Fibroblast of villous mesenchyme (primary cell): ENCODE measurements at places on chromosomes 12 and 14. TPM values are rescaled to one million over a fixed set of nuclear protein-coding genes. Genes with fewer than 3 reads are reported as not detected.

The CCDC175 gene
- total RNA-seq: not detected in 2 replicates

The MANSC1 gene
- total RNA-seq: 2.3 and 4.7 TPM in 2 replicates

GRCh38 chr14:96380735-96381134, 11.2 kb upstream of the AK7 start:
- no peak for DNase-seq

DNA sequence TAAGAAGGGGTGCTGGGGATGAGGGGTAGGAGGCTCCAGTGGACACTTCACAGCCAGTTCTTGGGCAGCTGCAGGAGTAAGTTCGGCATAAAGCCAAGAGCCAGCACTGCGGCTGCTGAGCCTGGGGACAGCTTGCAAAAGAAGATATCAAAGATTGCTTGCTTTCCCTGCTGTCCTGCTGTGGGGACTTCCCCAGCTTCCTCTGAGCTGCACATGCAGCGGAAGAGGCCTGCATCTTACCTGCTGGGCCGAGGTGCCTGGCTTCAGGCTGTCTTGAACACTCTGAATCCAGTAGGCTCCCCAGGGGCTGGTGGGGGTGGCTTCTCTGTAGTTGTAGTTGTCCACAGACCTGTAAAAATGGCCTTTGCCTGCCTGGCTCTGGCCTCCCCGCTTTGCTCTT, 1.3 kb downstream of the CHGA start:
- DNase-seq: no peak

GRCh38 chr12:130993759-130994670, 40.3 kb downstream of the ADGRD1 start:
- DNase-seq: no peak

DNA sequence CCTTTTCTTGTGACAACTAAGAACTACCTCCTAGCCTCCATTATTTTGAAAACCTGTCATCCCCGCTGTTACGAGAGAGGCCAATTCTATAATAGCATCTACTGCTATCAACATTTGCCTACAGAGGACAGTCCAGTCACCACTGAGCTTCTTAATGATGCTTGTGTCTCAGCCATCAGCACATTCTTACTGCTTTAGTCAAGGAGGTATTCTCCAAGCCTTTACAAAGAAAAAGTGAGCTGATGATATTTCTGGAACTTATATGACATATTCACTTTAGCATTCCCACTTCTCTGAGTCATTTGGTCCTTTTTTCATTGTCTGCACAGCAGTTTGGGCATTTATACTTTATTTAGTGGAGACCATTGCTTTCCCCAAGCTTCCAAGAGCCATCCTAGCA, 497.7 kb upstream of the RPL10L start:
- no peak for DNase-seq

DNA sequence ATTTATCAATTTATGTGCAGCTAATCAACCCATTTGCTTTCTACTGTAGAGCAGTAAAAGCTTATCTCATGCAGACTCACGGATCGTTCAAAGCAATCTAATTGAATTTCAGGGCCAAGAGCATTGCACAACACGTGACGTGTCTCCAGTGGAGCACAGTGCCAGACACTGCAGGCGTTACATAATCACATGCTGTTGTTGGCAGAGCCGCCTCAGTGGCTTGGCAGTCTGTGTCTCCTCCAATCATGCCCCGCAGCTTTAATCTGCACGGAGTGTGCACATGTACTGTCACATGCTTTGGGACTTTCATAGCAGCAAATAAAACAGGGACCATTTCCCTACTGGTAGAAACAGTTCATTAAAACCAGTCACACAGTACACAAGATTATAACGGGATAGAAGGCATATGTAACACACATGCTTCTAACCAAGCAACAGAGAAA, 309.3 kb downstream of the ITPR2 start:
- DNase-seq: peak; percentile 97

- no peak for DNase-seq
Measured at GRCh38 chr14:19975291-19975690, at the start of gene OR4K15. Gene OR4K15 (plus strand): TSS chr14:19975591. CDS start chr14:19975591, 0 bp downstream.

DNA sequence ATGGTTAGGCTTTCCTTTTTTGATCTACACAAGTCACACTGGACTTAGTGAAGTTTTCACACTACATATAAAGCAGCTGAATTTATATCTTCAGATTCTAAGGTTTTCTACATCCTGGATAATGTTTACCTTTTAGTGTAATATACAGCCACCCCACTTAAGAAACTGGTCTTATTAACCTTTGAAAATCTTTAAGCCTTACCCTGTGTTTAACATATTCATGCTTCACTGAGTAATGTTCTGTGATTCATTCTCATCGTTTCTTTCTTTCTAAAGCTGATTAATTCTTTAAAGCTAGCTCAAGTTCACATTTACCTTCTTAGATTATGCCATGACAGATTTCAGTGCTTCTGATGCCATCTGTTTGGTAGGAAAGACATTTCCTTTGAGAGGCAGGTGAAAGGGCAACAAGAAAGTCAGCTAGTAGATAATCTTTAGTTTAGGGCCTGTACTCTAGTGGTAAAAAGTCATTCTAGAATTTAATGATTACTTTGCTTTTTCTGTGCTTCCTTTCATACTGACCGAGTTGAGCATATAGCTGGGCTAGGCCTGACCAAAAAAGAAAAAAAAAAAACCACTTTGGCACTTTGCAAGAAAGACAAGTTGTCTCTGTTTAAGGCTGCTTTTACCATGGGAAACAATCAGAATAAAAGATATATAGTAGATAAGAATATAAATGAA, 690.9 kb upstream of the FBXO33 start:
- DNase-seq: no peak

GRCh38 chr12:100404769-100405407, 48.0 kb downstream of the SLC17A8 start:
- peak; percentile 48 for DNase-seq

DNA sequence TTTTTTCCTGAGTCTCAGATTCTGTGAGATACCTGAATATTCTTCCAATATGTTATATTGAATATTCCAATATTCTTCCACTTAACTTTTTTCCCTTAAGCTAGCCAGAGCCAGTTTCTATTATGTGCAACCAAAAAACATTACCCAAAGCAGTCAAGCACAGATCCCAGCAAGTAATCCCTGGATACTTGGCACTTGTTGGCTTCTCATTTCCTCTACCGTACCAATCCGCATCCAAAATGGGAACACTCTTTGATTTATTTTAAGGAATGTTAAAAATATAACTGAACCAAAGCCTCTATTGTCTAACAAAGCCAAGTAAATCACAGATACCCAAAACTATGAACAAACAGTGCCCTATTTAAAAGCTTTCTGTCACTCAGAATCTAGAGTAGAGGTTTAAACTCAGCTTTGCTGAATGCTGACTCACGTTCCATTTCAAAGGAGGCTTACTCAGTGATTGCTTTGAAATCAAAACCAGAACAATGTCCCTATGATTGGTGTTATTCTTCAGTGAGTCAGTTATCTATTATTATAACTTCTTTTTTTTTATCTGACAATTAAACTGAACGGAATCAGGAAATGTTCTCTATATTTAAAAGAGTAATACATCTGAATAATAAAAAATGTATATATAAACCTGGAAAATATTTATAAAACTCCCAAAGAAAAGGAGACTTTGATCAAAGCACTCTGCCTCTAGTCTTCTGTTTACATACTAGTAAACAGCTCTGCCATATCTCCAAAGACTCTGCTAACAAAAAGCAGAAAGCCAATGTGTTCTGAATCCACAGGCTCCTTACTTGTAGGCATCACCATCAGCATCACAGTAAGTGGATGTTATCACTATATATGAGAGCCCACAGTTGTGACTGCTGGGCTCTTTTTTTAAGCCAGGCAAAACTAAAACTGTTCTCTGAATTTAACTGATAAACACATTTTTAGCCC, 360.8 kb downstream of the CCDC91 start:
- peak; percentile 46 for DNase-seq

DNA sequence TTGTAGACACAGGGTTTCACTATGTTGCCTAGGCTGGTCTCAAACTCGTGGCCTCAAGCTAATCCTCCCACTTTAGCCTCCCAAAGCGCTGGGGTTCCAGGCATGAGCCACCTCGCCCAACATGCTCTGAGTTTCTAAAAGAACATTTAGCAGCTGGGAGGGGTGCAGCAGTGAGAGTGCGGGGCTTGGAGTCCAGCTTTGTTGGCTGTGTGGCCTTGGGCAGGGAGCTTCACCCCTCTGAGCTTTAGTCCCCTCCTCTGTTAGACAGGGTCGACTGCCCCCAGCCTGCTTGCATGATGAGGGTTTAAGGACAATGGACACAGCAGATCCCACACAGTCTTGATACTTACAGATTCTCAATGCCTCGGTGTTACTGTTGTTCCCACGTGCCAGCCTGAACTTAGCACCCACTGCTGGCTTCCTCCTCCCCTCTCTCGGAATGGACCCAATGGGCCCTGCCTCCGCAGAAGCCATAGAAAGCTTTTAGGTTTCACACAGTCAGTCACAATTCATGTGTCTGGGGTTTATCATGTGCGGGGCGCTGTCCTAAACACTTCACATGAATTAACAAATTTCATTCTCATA, 54.6 kb downstream of the PSMA6 start:
- DNase-seq: no peak

The C1R gene
- 83.4 and 84.2 TPM in 2 replicates for total RNA-seq
